ENCODE measurements at places on chromosomes 1 and 21.

GRCh38 chr1:23825762-23826522 is 713 bp upstream of the HMGCL start:
- no peak for DNase-seq

DNA sequence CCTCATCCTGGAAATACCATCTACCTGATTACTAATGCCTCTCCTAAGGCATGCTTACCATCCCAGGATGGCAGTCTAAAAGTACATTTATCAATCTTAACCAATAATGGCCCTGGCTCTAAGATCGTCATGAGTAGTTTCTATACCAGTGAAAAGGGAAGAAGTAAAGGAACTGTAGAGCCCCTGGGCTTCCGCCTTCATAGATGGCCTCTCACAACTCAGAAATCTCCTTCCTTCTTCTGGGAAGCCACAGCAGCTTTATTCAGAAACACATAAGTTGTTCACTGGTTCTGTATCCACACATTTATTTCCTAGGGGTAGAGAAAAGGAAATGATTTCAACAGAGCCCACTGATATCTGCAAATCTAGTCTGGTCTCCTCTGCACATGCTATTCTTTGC is 41.0 kb upstream of the CD5L start:
- no peak for DNase-seq

GRCh38 chr1:39360731-39361130 is 130.7 kb upstream of the BMP8A start:
- no peak for DNase-seq

GRCh38 chr1:197868751-197869489 is 33.5 kb upstream of the C1orf53 start:
- DNase-seq = peak; percentile 30

Data from stimulated activated CD8-positive, alpha-beta memory T cell treated with anti-CD3 and anti-CD28 coated beads, Interleukin-4, amount 100 ng/mL, for 48 hours (primary cell).